ENCODE measurements at places on chromosomes 5 and 9.
A peak's percentile ranks its signal among the peaks of the same experiment; 100 is the strongest.

DNA sequence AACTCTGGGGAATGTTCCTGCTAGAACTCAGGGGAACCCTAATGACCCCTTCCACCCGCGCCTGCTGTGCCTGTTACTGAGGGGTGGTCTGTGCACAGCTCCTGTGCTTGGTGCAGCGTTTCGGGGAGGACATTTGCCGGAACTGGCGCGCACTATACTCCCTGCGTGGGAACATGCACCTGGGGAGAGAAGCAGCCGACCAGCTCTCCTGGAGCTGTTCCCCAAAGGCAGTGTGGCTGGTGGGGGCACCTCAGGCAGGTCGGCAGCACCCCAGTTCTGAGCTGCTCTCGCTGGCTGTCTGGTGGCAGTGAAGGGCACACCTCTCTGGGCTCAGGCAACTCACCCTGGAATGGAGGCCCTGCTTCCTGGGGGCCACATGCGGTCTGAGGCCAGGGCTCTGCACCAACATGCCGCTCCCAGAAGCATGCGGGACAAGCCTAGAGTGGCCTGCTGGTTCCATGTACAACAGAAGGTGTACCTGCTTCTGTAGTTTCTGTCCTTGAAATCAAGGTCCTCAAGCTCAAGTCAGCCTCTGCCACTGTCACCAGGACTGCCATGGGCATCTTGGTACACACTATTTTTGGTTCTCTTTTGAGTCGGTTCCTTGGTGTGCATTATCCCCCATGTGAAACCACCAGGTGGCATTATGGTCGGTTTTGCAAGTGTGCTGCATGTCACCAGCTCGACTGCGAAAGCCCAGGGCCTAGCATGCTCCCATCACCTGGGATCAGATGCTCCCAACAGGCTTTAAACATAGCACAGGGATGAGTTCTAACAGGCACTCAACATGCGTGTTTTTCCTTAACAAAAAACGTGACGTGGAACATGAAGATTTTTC lies 7.8 kb upstream of the MRNIP start:
- no peak for DNase-seq

GRCh38 chr5:102799017-102799416 lies 43.9 kb downstream of the PAM start:
- no peak for DNase-seq

- DNase-seq, result peak; percentile 20
These were observed 281.9 kb downstream of the NSG2 start for GRCh38 chr5:174327317-174327864.

DNA sequence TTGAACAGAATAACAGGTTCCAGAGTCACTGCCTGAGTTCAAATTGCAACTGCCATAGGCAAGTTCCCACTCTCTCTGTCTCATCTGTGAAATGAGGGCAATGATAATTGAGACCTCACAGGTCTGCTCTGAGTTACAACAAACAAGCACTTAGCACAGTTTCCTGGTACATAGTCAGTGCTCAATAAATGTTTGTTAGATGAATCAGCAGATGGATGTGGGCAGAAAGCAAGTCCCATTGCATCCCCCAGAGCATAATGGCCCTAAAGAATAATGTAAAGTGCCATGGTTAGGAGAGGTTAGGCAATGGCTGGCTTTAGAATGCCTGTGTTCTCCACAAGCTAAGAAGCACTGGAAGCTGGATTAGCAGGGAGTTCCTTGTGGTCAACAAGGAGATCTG lies 136.5 kb upstream of the LARP1 start:
- no peak for DNase-seq

- DNase-seq, result peak; percentile 32
These were observed 94.4 kb downstream of the USP20 start for GRCh38 chr9:129929496-129930125.

DNA sequence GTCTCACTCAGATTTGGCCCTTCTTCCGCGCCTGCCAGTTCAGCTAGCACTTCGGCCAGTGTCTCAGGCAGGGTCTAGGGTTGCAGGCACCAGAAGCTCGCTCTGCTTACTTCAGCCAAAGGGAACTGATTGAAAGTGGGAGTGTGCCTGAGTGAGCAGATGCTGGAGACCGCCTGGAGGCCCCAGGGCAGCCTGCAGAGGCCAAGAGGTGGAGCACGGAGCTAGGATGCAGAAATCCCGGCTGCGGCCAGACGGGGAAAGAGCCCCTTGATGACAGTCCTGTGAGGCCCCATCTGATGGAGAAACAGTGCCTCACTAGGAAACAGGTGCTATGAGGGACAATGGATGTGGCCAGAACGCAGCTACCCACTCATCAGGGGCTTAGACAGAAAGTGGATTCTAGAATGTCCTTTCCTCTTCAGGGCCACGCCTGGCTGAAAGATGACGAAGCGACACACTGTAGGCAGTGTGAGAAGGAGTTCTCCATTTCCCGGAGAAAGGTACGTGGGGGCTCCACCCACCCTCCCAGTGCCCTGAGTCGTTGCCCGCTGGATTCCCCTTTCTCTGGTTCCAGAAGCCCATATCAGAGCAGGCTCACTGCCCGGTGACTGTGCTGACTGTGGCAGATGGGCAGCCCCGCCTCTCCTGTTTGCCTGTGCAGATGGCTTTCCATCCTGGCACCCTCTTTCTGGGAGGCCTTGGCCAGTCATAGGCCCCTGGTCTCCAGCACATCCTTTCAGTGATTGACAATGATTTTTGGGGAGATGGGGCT lies 16.1 kb downstream of the HNRNPH1 start:
- DNase-seq, result no peak

GRCh38 chr9:133534346-133535291 lies at the start of gene ADAMTSL2:
TSS of gene ADAMTSL2 (plus strand) at chr9:133534704. CDS start at chr9:133536713, 2,009 bp downstream.
- DNase-seq, result peak; percentile 24

DNA sequence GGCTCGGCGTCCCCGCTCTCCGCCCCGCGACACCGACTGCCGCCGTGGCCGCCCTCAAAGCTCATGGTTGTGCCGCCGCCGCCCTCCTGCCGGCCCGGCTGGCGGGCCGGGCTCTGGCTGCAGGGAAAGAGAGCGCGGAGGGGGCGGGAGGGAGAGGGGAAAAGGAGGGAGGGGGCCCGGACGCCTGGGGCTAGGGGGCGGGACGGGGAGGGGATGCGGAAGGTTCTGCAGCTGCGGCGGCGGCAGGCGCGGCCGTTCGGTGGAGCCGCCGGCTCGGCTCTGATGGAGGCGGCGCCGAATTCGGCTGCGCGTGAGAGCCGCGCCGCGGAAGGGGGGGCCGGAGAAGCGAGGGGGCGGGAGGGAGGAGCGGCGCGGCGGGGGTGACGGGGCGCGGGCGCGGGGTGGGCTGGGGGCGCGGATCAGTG lies at the start of gene MARCHF11:
MARCHF11 (minus strand) TSS at position 281 of the 425 bp plus-strand sequence; CDS start at position 65, 216 bp downstream.
- no peak for DNase-seq

DNA sequence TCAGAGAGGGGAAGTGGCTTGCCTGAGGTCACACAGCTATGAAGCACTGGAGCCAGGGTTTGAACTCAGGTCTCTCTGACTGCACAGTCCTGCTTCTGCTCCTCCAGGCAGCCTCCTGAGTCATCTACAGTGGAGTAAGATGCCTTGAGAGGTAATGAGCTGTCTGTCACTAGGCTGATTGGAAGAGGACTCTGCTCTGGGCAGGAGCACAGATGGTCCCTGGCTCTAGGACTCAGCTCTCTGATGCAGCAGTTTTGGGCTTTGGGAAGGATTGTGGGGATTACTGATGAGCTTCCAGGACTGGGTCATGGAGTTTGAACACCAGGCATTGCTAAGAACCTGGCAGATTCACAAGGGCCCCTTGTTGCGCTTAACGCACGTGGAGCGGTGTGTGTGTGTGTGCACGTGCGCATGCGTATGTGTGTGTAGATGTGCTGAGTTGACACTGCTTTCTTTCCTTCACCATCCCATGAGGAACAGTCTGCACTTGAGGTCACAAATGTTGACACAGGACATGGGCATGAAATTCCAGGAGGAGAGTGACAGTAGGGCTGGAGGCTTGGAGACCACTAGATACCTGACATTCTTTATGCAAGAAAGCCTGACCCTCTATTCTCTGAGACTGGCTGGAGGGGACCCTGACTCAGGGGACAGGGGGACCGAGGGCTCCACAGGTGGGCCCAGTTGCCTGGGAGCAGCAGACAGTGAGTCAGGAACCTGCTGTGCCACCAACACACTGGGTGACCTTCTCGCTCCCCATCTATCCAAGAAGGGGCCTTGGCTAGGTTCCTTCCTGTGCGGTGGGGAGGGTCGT lies 170.5 kb downstream of the RGS3 start:
- DNase-seq, result no peak

DNA sequence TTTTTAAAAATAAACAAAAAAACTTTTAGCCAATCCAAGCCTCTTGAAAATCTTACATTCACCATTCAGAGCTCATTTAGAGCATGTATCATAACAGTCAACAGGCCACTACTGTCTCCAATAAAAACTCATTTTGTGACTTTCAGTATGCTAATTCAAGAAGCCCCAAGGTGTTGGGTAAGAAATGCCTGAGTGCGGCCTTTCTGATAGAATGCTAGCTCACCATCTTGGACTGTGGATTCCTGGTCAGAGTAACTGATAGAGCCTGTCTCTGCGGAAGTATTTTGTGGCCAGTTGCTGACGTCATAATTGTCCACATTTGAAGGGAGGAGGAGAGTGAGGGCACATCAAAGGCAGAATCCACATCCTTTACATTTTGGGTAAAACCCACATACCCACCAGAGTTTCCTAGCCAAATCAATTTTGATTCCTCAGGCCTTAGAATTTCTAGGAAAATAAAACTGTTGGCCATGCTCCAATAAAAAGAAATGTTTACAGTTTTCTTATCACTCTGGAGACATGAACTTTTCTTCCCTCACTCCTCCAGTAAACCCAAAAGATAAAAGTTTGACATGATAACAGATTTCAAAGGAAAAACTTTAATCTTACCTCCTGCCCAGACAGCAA lies 41.1 kb upstream of the ERCC6L2 start:
- DNase-seq, result no peak

- DNase-seq, result no peak
These were observed 20.6 kb upstream of the F2R start for GRCh38 chr5:76695346-76695745.

DNA sequence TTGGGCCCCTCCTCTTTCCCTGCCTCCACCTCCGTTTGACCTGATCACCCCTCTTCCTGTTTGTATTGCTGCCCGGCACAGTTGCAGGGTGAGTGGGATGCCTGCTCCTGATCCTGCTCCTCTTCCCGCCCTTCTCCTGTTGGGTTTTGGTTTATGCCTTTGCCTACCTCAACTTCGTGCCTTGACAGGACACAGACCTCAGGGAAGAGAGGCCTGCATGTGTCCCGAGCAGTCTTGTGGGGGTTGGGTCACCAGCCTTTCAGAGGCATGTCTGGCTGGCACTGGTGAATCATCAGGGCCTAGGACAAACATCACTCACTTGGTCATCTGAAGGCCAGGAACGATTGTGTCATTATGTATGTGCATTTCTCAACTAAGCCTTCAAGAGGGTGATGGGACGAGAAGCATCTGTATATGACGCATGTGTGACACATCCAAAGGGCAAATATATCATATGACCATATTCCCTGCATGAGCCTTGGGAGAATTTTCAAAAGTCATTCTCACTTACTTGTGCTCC lies 56.9 kb downstream of the NPR3 start:
- DNase-seq, result no peak

GRCh38 chr9:86039991-86040860 lies 59.1 kb downstream of the GOLM1 start:
- no peak for DNase-seq

- DNase-seq, result no peak
These were observed 141.4 kb downstream of the LRRC70 start for GRCh38 chr5:62720031-62720441.

DNA sequence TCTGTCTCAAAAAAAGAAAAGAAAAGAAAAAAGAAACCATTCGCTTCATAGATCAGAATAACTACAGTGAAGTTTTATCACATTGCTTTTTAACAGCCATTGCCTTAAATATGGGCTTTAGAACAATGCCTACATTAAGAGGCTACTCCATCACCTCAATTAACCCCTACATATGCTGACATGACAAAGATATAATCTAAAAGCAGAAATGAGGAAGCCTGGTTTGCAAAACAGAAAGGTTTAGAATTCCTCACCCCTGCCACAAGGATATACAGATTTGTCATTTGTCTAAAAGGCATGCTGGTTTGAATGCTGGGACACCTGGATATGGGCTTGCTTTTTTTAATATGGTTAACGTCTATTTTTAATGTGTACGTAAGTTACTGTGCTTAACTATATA lies 1353.0 kb upstream of the C9orf72 start:
- no peak for DNase-seq

- DNase-seq, result no peak
These were observed 122.7 kb upstream of the TNC start for GRCh38 chr9:115240676-115241075.

GRCh38 chr9:91419222-91420191 lies 4.1 kb downstream of the NFIL3 start:
- DNase-seq, result peak; percentile 24

DNA sequence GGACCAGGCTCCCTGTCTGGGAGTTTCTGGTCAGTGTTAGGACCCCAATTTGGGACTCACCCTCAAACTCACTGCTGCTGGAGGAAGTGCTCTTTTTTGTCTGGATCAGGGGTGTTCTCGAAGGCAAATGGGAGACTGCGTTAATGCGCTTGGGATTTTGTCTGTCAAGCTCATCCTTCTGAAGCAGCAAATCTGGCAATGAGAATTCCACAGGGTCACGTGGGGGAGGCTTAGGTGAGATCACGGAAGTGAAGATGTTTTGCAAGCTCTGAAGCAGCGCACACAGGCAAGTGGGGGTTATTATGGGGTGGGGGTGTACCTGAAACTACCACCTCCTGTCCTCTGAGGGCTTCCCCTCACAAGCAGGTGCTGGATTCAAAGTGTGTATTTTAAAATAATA lies 10.5 kb upstream of the TEX53 start:
- no peak for DNase-seq

DNA sequence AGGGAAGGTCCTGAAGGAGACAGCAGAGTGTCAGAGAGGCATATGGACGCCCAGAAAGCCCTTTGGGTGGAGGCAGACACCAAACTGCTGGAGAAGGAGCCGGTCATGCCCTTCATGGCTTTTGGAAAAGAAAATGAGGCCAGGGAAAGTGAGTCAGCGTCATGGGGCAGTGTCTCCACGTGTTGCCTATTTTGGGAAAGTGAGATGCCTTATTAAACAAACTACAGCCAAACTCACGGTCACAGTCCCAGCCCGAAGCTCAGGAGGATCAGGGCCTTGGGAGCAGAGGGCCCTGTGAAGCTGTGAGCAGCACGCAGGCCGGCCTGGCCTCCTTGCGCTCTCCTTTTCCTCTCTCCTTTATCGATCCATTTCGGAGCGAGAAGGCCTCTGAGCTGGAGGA lies 25.0 kb downstream of the RGS3 start:
- DNase-seq, result no peak

DNA sequence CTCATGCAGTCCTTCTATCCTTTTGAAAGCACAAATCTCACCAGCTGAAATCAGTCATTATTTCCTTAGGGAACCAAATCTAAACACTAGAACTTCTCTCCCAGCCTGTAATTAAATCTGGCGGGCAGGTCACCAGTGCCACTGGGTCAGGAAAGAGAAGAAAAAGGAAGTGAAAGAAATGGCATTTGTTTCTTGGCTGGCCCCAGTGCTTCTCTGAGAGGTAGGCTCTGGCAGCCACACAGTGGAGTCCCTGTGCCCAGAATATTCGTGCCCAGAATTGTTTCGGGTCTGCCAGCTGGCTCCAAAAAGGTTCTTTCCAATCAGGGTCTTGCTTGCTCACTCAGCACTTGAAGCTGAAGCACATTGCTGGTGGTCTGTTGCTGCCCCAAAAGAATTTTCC lies 133.9 kb upstream of the MTAP start:
- no peak for DNase-seq

Data from CD4-positive, alpha-beta T cell treated with Interleukin-4 for 4 hours (primary cell).